ENCODE measurements at places on chromosomes 16 and 17.

DNA sequence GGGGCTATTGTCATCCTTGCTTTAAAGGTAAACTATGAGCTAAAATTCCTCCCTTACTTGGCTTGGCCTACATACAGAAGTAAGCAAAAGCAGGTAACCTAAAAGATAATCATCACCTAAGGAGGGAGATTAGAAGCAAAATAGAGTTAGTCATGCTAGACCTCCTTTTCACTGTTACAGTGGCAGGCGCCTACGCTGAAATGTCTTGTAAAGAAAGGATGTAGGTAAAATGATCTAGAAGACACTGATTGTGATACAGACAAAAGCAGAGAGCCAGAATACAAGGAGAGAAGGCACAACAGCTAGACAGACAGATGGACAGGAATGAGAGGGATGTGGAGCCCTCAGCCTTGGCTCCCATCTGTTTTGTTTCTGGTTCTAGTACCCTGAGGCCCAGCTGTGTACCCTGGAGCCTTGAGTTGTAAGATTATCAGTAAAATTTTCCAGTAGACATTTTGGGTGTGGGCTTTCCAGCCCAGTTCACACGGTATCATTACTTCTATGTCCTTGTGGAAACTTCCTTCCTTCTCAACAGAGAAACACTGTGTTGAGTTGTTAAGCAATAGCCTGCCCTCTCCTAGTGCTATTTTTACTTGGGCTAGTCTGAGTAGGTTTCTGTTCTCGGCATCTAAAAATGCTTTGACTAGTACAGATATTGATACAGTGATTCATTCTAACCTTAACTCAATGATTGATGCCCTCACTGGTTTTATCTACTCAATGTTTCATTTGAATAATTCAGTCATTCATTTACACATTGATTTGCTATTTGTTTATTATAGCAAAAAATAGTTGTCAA is 7.7 kb upstream of the C16orf78 start:
- no peak for ATAC-seq

- ATAC-seq = no peak
Observed at GRCh38 chr17:82788206-82789001, 36.5 kb downstream of the TBCD start.

DNA sequence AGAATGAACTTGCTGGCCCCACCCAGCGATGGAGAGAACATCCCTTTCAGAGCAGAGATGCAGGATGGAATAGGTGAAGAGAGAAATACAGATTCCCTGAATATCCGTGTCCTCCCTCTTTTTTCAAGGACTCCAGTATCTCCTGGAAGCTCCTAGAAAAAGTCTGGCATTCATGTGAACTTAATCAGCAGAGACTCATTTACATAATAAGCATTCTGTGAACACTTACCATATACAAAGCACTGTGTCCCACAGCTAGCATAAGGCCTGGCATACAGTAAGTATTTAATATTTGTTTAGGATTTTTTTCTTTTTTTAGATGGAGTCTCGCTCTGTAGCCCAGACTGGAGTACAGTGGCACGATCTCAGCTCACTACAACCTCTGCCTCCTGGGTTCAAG is 208.5 kb upstream of the RPL38 start:
- ATAC-seq = no peak

- ATAC-seq = no peak
Observed at GRCh38 chr16:50763211-50763610, 21.3 kb downstream of the CYLD start.
